ENCODE measurements at places on chromosomes 2 and 18.

DNA sequence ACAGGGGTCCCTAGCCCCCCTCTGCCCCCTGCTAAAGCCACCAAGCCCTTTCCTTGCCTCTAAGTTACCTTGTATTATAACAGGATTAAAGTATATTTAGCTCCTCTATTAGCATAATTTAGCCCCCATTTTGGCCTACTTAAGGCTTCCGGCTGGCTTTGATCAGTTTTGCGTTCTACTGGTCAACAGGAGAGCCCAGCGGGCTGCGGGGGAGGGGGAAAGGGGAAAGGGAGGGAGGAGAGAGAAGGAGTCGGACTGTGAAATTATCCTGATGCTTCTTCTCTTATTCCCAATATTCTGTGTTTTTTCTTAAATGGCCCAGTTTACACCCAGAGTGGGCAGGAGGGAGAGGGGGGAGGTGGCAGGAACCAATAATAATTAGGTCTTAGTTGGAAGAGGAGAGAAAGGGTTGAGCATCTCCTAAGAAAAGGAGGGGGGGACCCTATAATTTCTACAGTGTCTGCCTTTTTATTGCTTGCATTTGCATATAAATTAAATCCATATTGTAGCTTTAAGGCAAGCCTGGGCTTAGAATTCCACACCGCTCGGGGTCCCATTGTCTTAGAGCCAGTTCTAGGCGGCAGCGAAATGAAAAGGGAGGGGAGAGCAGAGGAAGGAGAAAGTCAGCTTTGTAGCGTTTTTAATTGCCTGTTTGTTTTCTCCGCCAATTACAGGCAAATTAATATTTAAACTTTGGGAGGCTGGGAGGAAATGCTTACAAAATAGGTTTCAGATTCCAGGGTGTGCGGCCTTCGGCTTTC, 39.6 kb downstream of the EN1 start:
- DNase-seq: no peak

- no peak for DNase-seq
Measured at GRCh38 chr18:74613381-74613780, 15.7 kb downstream of the ZNF407 start.

GRCh38 chr2:73050121-73050545, 21.4 kb downstream of the SFXN5 start:
- DNase-seq: no peak

GRCh38 chr2:190978389-190979053, 35.5 kb downstream of the STAT1 start:
- no peak for DNase-seq

DNA sequence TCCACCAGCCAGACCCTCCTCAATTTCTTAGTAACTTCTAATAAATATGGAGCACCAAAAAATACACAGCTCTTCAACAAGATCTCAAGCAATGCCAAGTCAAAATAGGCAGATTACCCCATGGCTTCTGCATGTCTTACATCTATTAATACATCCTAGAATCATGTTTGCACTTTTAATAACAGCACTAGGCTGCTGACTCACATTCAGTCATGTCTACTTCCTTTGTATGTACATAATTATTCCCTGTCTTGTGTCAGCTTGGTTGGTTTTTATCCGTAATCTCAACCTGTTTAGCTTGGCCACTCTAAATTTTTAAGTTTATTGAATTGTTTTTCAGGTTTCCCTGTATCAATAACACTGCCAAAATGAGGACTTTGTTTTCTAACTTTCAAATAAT, 420.1 kb upstream of the ACVR2A start:
- no peak for DNase-seq

- DNase-seq: no peak
Measured at GRCh38 chr2:80238692-80239469, 65.7 kb downstream of the LRRTM1 start.

DNA sequence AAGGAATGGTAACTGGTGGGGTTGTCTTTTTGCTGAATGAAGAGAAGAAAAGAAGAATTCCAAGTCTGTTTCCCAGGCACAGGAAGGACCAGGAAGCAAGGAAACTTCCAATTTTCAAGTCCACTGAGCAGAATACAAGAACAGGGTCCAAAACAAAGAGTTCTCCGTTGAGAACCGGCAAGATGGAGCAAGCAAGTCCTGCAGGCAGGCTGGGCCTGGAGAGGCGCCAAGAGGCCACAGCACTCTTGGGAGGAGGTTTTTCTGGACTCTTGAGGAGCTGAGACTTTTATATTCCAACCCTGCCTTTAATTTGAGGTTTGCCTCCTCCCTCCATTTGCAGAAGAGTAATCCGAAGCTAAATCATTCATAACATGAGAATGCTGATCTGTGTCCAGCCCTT, 224.5 kb downstream of the IKZF2 start:
- no peak for DNase-seq

- DNase-seq: no peak
Measured at GRCh38 chr18:13610555-13611141, 115.7 kb downstream of the FAM210A start.

- DNase-seq: no peak
Measured at GRCh38 chr2:193935114-193935513, 1721.9 kb upstream of the SLC39A10 start.

DNA sequence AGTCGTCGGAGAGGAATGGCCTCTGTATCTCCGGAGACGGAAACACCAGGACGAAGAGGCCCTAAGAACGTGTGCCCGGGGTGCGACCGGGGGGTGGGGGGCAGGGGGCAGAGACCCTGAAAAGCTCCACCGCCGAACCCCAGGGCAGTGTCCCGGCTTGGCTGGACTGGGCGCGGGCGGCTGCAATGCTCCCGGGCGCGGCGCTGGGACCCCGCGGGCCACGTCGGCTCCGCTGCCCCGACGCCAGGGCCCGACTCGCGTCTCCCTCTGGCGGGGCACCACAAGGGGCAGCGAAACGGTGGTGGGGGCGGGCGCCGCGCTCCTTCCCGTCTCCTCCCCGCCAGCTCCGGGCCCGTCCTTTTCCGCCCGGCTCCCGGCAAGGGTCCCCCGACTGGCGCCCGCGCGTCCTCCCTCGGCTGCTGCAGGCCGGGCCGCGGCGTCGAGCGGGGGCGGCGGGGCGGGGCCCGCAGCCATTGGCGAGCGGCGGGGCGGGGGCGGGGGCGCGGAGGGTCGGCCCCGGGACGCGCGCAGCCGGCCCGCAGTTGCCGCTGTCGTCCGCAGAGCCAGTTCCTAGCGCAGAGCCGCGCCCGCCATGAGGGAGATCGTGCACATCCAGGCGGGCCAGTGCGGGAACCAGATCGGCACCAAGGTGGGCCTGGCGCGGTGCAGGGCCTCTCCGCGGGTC, at the start of gene TUBB6:
Gene TUBB6, plus strand, starts transcription at position 541 of the 685 bp plus-strand sequence. Its CDS starts 52 bp downstream, at position 593.
- DNase-seq: no peak

DNA sequence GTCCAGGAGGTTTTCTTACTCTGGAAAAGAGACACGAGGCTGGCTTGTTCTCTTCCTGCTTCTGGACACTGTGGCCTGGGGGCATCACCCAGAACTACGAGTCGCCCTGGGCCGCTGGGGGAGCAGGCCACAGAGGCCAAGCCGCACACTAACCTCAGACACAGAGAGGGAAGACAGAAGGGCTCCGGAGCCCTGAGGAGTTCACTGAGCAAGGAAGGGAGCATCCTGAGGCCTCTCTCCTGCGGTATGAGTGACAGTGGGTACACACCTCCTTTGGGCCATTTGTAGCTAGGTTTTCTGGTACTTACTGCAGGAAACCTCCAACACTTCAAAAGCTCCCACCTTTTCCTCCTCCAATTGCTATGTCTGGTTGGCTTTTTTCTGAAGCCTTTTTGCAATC, 494.1 kb downstream of the DLGAP1 start:
- no peak for DNase-seq

DNA sequence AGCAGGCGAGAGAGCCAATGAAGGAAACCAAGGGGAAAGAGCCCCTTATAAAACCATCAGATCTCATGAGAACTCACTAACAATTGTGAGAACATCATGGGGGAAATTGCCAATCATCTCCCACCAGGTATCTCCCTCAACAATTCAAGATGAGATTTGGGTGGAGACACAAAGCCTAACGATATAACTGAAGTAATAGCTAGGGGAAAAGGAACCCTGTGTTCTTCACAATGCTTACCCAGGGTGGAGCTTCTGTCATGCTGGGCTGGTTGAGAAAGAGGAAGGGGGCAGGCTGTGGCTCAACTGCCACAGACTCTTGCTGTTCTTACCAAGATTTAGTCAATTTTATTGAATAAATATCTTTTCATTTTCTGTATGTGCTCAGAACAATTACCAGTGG, 392.1 kb upstream of the HS6ST1 start:
- DNase-seq: no peak

- DNase-seq: no peak
Measured at GRCh38 chr2:68379184-68379708, 14.2 kb downstream of the PLEK start.

GRCh38 chr18:38801640-38802039, 1236.0 kb upstream of the CELF4 start:
- no peak for DNase-seq

DNA sequence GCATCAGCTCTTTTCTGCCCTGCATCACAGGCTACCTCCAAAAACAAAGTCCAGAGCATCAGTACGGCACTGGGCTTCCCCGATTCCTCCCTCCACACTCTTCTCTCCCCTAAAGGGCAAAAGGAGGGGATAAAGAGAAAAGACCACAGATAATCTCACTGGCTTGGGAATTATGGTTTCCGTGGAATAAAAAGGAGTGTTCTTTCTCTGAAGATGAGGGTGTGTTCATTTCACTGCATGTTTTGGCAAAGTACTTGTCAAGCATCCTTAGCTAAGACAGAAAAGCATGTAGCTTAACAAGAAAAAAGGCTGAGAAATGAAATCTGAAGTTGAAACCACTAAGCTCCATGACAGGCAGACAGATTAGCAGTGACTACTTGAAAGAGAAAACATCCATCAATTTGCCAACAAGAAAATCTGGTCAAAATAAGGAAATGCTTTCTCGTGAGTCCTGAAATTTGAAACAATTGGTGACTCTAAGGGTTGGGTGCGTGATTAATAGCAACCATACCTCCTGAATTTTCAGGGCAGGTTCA, 20.6 kb upstream of the DSG3 start:
- DNase-seq: no peak

DNA sequence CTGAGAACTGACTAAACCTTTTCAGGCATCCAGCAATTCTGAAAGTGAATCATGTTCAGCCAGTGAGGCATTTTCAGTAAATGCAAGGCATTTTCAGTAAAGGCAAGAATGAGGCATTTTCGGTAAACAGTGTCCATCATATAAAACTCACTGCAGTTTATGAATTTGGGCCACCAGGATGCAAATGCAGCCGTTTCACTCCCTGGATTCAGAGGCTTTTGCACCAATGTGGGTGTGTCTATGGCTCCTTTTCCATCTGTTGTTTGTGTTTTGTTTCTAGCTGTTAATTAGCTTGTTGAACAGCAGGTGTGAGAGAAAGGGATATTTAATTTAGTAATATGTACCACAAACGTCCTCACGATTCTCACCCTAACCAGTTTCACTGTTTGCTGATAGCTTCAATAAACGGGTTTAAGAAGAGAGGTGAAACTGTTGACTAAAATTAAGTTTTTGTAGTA, 116.3 kb upstream of the PGAP1 start:
- no peak for DNase-seq

- no peak for DNase-seq
Measured at GRCh38 chr2:15311201-15311907, 249.8 kb downstream of the NBAS start.

GRCh38 chr2:1847846-1848598, 103.7 kb upstream of the PXDN start:
- DNase-seq: no peak

GRCh38 chr2:135005753-135006152, 41.5 kb downstream of the MAP3K19 start:
- DNase-seq: no peak

GRCh38 chr2:178843697-178844096, 36.5 kb upstream of the TTN start:
- DNase-seq: no peak

GRCh38 chr2:191922736-191923651, 76.1 kb upstream of the CAVIN2 start:
- DNase-seq: no peak

- no peak for DNase-seq
Measured at GRCh38 chr2:207258263-207258991, 92.7 kb upstream of the KLF7 start.

GRCh38 chr2:193816008-193816407, 1621.3 kb upstream of the TMEFF2 start:
- DNase-seq: no peak

DNA sequence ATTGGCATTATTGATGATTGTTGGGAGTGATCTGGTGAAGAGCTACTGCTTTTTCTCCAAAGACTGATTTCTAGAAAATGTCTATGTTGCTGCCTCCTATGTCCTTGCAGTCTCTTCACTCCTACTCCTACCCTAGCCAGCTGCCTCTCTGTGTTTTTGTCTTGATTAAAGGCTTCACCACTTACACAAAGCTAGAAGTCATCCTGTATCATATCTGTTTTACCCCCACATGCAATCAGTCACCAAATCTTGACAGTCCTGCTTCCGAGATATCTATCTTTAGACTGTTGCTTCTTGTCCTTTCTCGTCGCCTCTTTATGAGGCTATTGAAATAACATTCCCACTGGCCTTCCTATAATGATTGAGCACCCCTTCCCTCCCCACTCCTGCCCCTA, 84.5 kb upstream of the ITGA4 start:
- no peak for DNase-seq

DNA sequence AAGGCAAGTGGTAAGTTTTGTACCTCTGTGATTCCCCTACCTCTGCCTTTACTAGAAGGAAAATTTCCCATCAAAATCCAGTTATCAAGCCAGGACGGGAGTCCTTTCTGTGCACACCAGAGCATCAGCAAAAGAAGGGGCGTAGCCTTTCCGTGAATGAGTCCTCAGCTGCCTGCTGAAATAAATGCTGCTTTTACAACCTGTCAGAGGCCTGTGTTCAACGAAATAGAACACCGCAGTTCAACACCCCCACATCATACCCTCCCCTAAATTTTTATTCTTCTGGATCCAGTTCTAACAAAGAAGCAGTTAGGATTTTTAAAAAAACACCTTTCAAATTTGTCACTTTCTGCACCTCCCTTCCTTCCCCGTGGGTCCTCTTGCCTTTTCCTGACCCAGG, 135.8 kb downstream of the SETBP1 start:
- no peak for DNase-seq

GRCh38 chr2:21891191-21891590, 767.4 kb downstream of the TDRD15 start:
- DNase-seq: no peak

DNA sequence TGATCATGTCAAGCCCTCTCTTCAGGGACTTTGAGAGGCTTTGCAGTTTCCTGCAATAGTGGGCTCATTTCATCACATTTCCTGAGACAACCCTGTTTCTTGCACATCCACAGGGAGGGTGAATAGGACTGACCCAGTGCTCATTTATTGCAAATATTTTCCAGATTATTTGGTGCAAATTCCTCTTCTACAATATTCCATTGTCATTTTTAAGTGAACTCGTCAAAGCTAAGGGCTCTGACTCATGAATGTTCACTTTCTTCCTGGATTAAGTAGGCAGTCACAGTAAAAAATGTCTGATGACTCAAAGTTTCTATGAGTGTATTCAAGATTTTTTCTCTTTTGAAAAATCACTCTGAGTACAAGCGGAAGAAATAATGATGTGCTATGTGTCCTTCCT, 225.5 kb upstream of the GALNT5 start:
- DNase-seq: no peak

GRCh38 chr2:100211521-100211920, 69.1 kb upstream of the AFF3 start:
- no peak for DNase-seq
